Natural killer cell (primary cell): ENCODE measurements at places on chromosomes 11 and 22.

DNA sequence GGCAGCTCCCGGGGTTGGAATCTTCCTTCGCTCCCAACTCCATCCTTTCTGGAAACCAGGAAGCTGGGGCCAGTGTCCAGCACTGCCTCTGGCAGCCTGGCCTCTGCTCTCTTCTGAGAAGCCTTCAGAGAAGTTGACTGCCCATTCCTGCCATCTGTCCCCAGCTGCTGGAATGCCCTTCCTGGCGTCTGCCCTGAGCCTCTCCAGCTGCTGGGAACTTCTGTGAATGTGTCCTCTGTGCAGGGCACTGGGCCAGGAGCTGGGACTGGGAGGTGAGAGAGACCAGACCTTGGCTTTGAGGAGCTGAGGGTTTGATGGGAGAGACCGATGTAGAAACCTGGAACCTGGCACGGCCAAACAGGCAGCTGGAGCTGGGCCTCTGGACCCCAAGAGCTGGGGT lies 5.9 kb upstream of the SOX10 start:
- no peak for DNase-seq
- no peaks in the 10 kb centered on the region for H3K27me3 ChIP-seq
- no peak overlapping the region for H3K4me3 ChIP-seq
- H3K4me1 ChIP-seq: peaks cover 32% of the 10 kb centered on the region
- H3K36me3 ChIP-seq: peaks cover 4% of the 10 kb centered on the region
- H3K27ac ChIP-seq: no peak overlapping the region

DNA sequence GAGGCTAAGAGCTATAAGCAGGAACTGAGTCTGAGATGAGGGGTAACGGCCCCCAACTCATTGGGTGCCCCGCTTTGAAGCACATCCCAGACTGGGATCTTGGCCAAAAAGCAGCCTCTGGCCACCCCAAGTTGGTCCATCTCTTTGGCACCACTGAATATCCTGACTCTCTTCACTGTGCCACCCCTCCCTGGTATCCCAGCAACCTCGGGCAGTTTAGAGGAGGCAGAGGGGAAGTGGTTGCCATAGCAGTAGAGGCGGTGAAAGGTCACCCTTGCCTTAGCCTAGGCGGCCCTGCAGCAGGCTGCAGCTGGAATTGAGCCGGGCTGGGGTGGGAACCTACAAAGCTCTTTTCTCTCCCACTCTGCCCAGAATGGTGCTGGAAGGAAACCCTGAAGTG lies 1.1 kb downstream of the PELI3 start:
- H3K36me3 ChIP-seq: no peaks in the 10 kb centered on the region
- peak; percentile 32 for DNase-seq
- H3K27ac ChIP-seq: no peak overlapping the region
- H3K4me1 ChIP-seq: peaks cover 20% of the 10 kb centered on the region
- no peak overlapping the region for H3K4me3 ChIP-seq
- H3K27me3 ChIP-seq: no peaks in the 10 kb centered on the region

- DNase-seq: no peak
- H3K36me3 ChIP-seq: peaks cover 25% of the 10 kb centered on the region
- no peak overlapping the region for H3K4me3 ChIP-seq
- no peaks in the 10 kb centered on the region for H3K4me1 ChIP-seq
- no peak overlapping the region for H3K27ac ChIP-seq
- no peaks in the 10 kb centered on the region for H3K27me3 ChIP-seq
Measured at GRCh38 chr11:95767498-95767897, 22.1 kb downstream of the FAM76B start.

GRCh38 chr11:50182486-50182885 lies 149.8 kb downstream of the OR4C45 start:
- H3K4me1 ChIP-seq: no peaks in the 10 kb centered on the region
- H3K27ac ChIP-seq: no peak overlapping the region
- H3K27me3 ChIP-seq: no peaks in the 10 kb centered on the region
- H3K36me3 ChIP-seq: no peaks in the 10 kb centered on the region
- DNase-seq: no peak

DNA sequence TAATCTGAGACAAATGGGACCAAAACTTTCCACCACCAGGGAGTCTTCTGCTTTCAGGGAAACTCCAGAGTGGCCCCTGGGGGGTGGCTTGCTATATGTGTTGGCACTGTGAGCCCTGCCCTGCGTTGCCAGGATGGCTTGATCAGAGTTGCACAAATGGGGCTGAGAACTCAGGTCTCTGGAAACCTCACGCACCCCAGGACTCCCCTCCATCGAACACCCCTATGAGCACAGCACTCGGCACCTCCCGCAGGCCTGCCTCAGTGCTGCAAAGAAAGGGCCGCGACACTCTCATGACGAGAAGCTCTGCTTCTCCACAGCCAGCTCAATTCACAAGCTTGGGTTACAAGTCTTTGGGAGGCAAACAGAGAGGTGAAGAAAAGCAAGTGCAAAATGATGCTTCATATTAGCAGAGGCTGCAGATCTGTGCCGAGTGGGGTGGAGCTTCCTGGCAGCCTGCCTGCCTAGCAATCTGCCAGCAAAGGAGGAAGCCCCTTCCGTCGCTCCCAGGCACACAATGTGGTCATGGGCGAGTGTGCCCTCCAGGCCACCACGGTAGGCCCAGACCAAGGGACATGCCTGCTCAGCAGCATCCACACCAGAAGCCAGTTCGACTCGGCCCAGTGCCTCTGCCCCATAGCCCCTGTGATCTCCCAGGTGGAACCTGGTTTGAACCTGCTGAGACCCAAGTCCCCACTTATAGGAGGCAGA lies 55.7 kb downstream of the MYH9 start:
- peak overlapping the region; percentile 80 for H3K27ac ChIP-seq
- H3K36me3 ChIP-seq: peaks cover 56% of the 10 kb centered on the region
- H3K4me1 ChIP-seq: peaks cover 97% of the 10 kb centered on the region
- H3K27me3 ChIP-seq: no peaks in the 10 kb centered on the region
- peak overlapping the region; percentile 2 for H3K4me3 ChIP-seq

DNA sequence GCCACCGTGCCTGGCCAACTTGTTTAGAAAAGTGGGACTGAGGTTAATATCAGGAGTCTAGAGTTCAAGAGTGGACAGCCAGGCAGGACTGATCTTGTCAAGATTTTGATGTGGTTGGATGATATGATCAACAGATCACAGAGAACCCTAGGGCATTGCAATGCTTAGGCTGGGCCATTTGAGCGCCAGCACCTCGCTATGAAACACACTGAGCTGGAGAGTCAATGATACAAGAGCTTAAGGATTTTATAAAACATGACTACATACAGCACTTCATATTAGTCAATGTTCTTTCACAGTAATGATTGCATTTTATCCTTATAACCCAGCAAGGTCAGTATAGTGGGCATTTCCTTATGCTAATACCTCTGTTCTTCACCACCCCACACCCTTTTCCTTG lies 15.4 kb upstream of the PEX26 start:
- no peaks in the 10 kb centered on the region for H3K27me3 ChIP-seq
- H3K4me3 ChIP-seq: no peak overlapping the region
- H3K27ac ChIP-seq: no peak overlapping the region
- peaks cover 8% of the 10 kb centered on the region for H3K4me1 ChIP-seq

DNA sequence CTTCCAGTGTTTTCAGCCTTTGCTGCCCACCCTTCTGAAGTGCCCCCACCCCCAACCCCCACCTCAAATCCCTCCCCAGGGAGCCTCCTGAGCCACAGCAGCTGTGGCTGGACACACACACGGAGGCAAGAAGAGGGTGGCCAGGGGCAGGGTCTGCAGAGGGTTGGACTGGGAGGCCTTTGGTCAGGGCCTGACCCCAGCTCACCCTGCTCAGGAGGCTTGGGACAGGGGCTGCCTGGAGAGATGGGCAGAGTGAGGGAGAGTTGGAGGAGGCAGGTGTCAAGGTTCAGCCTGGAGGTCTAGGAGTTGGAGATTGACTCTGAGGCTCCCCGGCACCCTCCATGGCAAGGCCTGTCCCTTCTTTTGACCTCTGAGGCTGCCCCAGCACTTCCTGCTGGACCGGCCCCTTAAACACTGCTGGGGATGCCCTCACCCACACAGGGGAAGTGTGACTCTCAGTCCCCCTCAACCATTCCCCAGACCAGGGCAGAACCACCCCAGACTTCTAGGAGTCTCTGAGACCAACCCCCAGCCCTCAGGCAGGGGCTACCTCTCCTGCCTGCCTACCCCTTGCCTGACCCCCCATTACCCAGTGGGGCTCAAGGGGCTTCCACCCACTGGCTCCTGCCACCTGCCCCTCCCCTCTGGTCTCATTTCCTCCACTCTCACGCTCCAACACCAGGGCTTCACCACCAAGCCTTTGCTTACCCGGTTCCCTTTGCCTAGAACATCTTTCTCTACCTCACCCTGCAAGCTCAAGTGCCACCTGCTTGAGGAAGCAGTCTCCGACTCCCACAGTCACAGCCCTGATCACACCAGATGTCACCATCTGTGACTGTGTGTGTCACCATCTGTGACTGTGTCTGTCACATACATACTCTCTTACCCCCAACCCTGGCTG lies 8.6 kb downstream of the ARAP1 start:
- no peak overlapping the region for H3K4me3 ChIP-seq
- H3K27ac ChIP-seq: peak overlapping the region; percentile 97
- peaks cover 6% of the 10 kb centered on the region for H3K36me3 ChIP-seq
- peaks cover 92% of the 10 kb centered on the region for H3K4me1 ChIP-seq
- no peaks in the 10 kb centered on the region for H3K27me3 ChIP-seq
- DNase-seq: peak; percentile 66

GRCh38 chr11:48006301-48006992 lies 26.1 kb downstream of the PTPRJ start:
- peaks cover 94% of the 10 kb centered on the region for H3K4me1 ChIP-seq
- peak; percentile 45 for DNase-seq
- no peaks in the 10 kb centered on the region for H3K27me3 ChIP-seq
- no peaks in the 10 kb centered on the region for H3K36me3 ChIP-seq

GRCh38 chr11:1882265-1883238 lies 9.1 kb downstream of the PRR33 start:
- DNase-seq: peak; percentile 77
- H3K27ac ChIP-seq: no peak overlapping the region
- H3K4me1 ChIP-seq: peaks cover 58% of the 10 kb centered on the region
- H3K27me3 ChIP-seq: no peaks in the 10 kb centered on the region

GRCh38 chr11:116938471-116939070 lies 101.1 kb upstream of the APOA1 start:
- H3K27ac ChIP-seq: no peak overlapping the region
- H3K36me3 ChIP-seq: peaks cover 11% of the 10 kb centered on the region
- no peak overlapping the region for H3K4me3 ChIP-seq
- H3K4me1 ChIP-seq: peaks cover under 1% of the 10 kb centered on the region
- no peak for DNase-seq

- H3K27ac ChIP-seq: no peak overlapping the region
- H3K36me3 ChIP-seq: no peaks in the 10 kb centered on the region
- DNase-seq: no peak
- H3K4me1 ChIP-seq: no peaks in the 10 kb centered on the region
- H3K27me3 ChIP-seq: no peaks in the 10 kb centered on the region
Measured at GRCh38 chr11:83528877-83529276, 242.7 kb upstream of the CCDC90B start.

- H3K27me3 ChIP-seq: peaks cover 2% of the 10 kb centered on the region
- peaks cover 11% of the 10 kb centered on the region for H3K4me1 ChIP-seq
- no peaks in the 10 kb centered on the region for H3K36me3 ChIP-seq
- H3K4me3 ChIP-seq: no peak overlapping the region
- no peak for DNase-seq
- no peak overlapping the region for H3K27ac ChIP-seq
Measured at GRCh38 chr11:45023065-45023365, 72.3 kb upstream of the TP53I11 start.

- H3K4me1 ChIP-seq: peaks cover 19% of the 10 kb centered on the region
- H3K27ac ChIP-seq: peak overlapping the region; percentile 98
- DNase-seq: no peak
Measured at GRCh38 chr11:93740031-93740729, 1.1 kb downstream of the TAF1D start.

GRCh38 chr11:1158681-1159487 lies 1.1 kb downstream of the MUC5AC start:
- no peak overlapping the region for H3K4me3 ChIP-seq
- no peaks in the 10 kb centered on the region for H3K4me1 ChIP-seq

DNA sequence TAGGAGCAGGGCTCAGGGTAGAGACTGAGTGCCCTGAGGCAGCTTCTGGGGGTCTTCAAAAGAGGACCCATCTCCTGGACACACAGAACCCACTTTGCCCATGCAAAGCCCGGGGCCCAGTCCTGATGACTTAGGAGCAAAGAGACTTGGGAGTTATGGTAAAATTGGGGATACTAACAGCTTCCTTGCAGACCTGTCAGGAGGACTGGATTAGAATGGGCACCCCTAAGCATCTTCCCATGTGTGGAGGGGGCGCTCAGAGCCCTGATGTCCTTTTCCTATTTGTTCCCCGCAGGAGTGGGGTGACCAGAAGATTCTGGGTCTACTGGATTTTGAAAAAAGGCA lies 100.0 kb downstream of the WNT7B start:
- H3K27me3 ChIP-seq: peaks cover 17% of the 10 kb centered on the region
- no peaks in the 10 kb centered on the region for H3K4me1 ChIP-seq
- no peak overlapping the region for H3K4me3 ChIP-seq
- no peaks in the 10 kb centered on the region for H3K36me3 ChIP-seq

GRCh38 chr11:36824349-36824748 lies 226.3 kb upstream of the RAG2 start:
- no peaks in the 10 kb centered on the region for H3K4me1 ChIP-seq
- H3K27me3 ChIP-seq: no peaks in the 10 kb centered on the region
- no peak for DNase-seq
- no peak overlapping the region for H3K4me3 ChIP-seq

- DNase-seq: no peak
- H3K4me1 ChIP-seq: no peaks in the 10 kb centered on the region
Measured at GRCh38 chr11:80587906-80588305, 1147.1 kb upstream of the TENM4 start.

DNA sequence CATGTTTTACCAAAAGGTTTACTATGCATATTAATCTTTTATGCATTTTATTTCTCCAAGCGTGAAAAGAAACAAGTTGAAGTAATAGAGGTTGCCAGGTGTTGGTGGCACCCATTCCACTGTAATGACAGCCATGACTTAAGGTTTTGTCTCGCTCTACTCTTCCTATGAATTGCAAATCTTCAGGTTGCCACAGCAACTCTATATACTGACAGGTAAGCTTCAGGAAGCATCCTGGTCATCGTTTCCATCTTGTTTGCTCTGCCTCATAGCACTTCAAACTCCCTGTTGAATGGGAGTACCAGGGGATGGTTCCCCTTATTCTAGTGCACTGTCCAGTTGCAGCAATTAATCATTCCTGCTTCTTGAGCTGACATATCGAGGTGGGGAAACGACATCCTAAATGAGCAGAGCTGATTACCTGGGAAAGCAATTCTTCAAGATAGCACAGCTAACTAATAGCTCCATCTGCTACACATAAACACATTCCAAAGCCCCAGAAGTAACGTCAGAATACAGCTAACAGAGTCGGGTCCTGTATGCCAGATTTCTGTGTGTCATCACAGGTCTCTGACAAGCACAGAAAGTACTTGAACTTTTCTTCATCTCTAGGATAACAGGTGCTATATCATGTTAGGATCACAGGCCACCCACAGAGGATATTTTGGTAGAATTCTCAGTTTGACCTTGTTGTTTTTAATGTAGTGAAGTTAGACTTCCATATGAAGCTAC lies 80.3 kb downstream of the CADM1 start:
- no peaks in the 10 kb centered on the region for H3K4me1 ChIP-seq
- no peaks in the 10 kb centered on the region for H3K36me3 ChIP-seq
- no peak overlapping the region for H3K27ac ChIP-seq
- DNase-seq: no peak
- H3K27me3 ChIP-seq: no peaks in the 10 kb centered on the region
